GM23248 (cell line): ENCODE measurements at places on chromosomes 6 and 20. TPM values are rescaled to one million over a fixed set of nuclear protein-coding genes. Genes with fewer than 3 reads are reported as not detected.

The C20orf202 gene
- not detected in 2 replicates for total RNA-seq

The SYNCRIP gene
- 77.9 and 99.0 TPM in 2 replicates for total RNA-seq

The PRICKLE4 gene
- 2.1 TPM in 1 of 2 replicates, not detected in the other for total RNA-seq

The MLN gene
- not detected in 2 replicates for total RNA-seq

The CAGE1 gene
- not detected in 2 replicates for total RNA-seq

The TAPBP gene
- total RNA-seq: 62.3 and 68.7 TPM in 2 replicates

The TENT5A gene
- 48.6 and 50.5 TPM in 2 replicates for total RNA-seq

The MUCL3 gene
- not detected in 2 replicates for total RNA-seq

The PRSS35 gene
- total RNA-seq: not detected in 2 replicates

The DUSP15 gene
- total RNA-seq: not detected in 2 replicates

The SLC22A1 gene
- total RNA-seq: not detected in 2 replicates

The SYNDIG1 gene
- 1.1 and 2.6 TPM in 2 replicates for total RNA-seq

The FOXA2 gene
- not detected in 2 replicates for total RNA-seq

DNA sequence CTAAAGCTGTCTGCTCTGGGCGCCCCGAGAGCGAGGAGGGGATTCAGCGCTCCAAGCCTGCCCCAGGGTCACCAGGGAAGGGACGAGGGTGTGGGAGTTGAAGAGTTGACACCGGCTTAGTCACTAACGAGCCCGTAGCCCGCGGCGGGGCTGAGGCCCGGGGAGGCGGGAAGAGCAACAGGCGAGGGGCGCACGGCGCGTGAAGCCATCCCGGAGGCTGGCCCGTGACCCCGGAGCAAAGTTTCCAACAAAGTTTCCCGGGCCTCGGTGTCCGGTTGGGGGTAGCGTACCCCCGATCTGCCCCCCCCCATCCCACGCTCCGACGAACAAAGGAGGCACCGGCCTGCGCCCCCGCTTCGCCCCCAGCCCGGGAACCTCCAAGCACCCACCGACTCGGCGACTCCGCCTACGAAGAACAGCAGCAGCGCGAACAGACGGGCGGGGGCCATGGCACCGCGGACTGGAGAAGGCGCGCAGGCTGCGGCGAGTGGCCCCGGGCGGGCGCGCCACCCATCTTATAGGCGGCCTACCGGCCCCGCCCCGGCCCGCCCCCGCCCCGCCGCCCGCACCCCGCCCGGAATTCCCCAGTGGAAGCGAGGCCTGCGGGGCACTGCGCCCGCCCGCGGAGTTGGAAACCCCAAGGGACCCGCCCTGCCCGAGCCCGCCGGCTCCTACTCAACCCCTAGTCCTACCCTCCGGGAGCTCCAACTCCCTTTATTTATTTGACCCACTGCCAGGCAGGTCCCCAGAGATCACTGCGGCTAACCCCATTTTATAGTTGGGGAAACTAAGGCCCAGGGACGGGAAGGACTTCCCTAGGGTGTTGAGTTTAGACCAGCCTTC lies at the start of gene SDC4:
TSS of gene SDC4 (minus strand) at position 489 of the 843 bp plus-strand sequence. CDS start at position 449, 40 bp downstream.
- peak; percentile 88 for DNase-seq

- DNase-seq: peak; percentile 4
These were observed 132.7 kb upstream of the SLC24A3 start for GRCh38 chr20:19079536-19080299.

- DNase-seq: peak; percentile 95
These were observed 95.6 kb upstream of the SHLD1 start for GRCh38 chr20:5654557-5654956.

DNA sequence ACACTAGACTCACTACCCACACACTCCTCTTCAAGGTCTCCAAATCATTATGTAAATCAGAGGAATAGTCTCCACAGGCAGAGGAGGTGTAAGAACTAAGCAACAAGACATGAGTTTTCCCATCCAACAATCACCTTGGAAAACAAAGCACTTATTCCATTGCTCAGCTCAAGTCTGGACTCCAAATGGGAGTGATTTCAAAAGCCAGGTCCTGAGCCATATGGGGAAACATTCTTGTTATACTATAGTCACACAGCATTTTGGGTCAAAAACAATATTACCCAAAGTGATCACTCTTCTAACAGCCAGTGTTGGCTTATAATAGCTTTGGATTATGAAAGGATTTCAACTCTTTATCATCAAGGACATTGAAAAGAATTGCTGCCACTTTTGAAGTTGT lies 3.6 kb upstream of the PRPH2 start:
- DNase-seq: peak; percentile 57

- no peak for DNase-seq
These were observed 392.5 kb upstream of the SASH1 start for GRCh38 chr6:147949981-147950622.

- peak; percentile 16 for DNase-seq
These were observed 84.1 kb downstream of the DNAAF9 start for GRCh38 chr20:3323398-3323797.

DNA sequence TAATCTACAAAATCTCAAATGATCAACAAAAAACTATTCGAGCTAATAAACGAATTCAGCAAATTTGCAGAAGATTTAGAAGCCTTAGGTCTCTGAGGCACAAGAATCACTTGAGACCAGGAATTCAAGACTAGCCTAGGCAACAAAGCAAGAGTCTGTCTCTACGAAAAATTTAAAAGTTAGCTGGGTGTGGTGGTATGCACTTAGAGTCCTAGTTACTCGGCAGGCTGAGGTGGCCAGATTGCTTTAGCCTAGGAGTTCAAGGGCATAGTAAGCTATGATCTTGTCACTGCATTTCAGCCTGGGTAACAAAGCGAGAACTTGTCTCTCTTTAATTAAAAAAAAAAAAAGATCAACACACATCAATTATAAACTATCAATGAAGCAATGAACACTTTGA lies 34.2 kb downstream of the FAM184A start:
- no peak for DNase-seq

GRCh38 chr20:51700809-51701285 lies 67.3 kb downstream of the ATP9A start:
- peak; percentile 66 for DNase-seq

DNA sequence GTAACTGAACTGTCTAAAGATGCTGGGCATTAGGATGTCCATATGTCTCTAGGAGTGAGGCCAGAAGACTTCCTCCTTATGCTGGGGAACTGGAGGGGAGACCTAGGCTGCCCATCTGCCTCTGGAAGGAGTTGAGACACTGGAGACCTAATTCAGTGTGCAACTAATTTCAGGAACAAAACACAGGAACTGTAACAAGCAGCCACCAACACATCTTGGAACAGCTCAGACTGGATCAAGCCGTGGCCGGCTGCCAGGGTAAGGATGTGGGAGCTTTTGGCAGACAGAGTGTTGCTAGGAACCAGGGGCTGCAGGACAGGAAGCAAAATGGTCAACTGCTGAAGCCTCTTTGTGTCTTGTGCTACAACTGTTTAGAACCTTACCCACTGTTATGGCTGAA lies 16.4 kb upstream of the MAS1 start:
- peak; percentile 12 for DNase-seq

- no peak for DNase-seq
These were observed 29.5 kb downstream of the FASTKD5 start for GRCh38 chr20:3130051-3130600.

GRCh38 chr20:4187147-4187546 lies 171.8 kb upstream of the RNF24 start:
- DNase-seq: no peak

DNA sequence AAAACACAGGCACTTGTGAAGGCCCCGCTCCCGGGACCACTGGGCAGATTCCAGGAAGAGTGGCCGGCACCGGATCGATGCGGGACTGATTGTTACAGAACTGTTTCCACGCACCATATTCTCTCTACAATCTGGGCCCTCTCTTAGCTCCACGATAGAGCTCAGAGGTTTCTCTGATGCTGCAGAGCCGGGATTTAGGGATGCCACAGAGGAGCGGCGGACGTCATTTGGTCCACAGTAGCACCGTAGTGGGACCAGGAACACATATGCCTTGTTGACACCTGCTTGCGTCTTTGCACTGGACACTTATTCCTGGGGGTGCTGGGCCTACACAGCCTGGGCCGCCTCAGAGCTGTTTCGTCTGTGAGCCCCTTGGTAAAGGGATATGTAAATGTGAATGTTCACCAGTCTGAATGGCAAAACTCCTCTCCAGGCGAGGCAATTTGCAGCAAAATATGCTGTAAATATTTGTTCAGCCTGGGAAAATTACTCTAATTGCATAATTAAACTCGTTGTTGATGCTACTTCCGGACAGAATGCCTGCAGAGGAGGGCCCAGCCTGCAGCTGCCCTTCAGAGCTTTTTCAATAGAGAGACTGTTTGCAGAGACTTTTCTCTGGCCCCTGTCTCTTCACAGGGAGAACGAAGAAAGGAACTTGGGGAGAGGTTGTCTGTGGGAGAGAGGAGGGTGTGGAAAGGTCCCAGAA lies 9.4 kb downstream of the PCK1 start:
- no peak for DNase-seq

GRCh38 chr20:2874456-2874855 lies 1.2 kb downstream of the PTPRA start:
- peak; percentile 51 for DNase-seq

DNA sequence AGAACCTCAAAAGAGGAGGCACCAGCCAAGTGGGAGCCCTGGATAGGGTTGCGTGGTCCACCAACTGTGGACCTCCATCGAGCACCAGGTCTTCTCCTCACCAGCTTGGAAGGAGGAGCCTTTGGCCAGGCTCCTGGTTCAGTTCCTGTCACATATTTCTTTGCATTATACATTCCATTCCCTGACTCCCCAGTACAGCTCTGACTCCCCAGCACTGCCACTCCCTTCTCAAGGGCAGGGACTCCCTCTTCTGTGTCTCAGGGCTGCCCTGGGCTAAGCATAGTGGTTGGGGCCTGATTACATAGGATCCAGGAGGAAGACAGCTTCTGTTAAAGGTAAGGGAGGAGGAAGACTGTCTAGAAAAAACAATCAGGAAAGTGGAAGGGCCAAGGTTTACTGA lies 91.1 kb downstream of the MRPL14 start:
- DNase-seq: peak; percentile 57

DNA sequence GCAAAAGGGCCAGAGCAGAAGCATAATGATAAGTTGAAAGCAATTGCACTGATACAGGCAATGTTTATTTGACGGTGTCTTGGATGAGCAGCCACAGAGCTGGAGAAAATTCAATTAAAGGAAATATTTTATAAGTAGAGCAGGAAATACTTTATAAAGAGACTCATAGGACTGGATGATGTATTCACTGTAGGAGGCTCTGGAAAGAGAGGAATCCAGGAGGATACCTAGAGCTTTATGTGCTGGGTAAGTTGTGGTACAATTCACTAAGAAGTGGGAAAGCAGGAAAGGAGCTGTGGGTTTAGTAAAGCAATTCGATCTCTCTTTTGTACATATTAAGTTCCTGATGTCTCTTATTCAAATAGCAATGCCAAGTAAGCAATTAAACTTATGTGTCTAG lies 86.3 kb downstream of the C6orf118 start:
- DNase-seq: peak; percentile 73

- no peak for DNase-seq
These were observed 135.1 kb downstream of the SAMD5 start for GRCh38 chr6:147643341-147644200.

DNA sequence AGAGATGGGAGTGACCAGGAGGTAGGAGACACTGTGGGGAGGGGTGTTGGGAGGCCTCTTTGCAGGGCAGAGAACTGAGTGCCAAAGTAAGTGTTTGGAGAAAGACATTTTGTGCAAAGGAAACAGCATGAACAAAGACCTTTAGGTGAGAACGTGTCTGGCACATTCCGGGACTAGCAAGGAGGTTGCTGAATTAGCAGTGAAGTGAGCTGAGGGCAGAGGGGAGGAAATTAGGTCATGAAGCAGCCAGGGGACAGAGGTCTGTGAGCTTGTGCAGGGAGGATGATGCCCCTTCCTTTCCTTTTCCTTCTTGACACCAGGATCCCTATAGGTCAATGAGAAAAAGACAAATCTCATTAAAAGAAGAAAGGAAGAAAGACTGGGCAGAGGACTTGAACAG lies 21.4 kb upstream of the AHCY start:
- no peak for DNase-seq

GRCh38 chr20:4522310-4522709 lies 199.4 kb upstream of the PRND start:
- no peak for DNase-seq

- no peak for DNase-seq
These were observed 244.5 kb downstream of the CDC5L start for GRCh38 chr6:44631968-44632367.

- DNase-seq: no peak
These were observed 100.8 kb downstream of the OR2B2 start for GRCh38 chr6:27811451-27811772.

DNA sequence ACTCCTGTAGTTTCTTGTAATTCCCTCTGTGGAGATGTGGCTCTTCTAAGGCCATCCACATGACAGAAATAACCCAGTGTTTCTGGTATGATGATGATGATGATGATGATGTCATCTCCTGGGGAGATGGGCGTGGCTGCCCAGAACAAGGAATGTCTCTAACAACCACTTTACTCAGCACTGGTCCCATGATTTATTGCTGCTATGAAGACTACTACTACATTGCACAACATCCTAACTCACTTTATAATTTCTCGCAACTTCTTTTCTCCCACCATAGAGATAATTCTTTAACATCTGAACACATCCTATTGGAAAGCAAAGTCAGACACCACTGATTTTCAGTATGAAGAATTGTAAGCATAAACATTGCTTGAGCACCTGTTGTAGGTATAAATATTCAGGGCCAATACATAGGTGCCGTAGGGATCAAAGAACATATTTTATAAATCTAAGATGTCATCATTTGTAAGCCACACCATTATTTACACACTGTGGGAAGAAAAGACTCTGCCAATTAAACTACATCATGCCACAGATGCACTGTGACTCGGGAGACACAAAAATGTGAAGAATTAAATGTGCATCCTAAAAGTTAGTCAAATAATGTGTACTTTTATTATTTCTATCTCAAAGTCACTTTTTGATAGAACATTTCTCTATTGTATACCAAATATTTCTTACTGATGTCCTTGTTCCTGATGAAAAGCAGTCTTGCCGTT lies 6.4 kb downstream of the TPMT start:
- DNase-seq: peak; percentile 92

GRCh38 chr20:4225745-4226144 lies 210.4 kb upstream of the RNF24 start:
- DNase-seq: peak; percentile 97

DNA sequence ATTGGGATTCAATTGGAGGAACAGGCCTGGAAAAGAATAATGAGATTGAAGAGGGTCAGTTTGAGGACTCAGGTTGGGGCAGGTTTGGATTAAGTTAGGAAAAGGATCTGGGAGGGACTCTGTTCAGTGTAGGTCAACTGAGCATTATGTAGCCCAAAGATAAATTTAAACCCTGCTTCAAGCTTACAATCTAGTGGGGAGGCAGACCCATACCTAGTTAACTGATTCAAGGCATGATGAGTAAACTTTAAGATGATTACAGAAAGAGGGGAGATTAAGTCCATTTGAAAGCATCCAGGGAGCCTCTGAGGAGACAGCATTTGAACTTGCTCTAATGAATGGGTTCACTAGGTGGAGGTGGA lies 11.4 kb upstream of the LTA start:
- no peak for DNase-seq

- DNase-seq: no peak
These were observed 4.8 kb downstream of the PIM1 start for GRCh38 chr6:37174515-37175331.

GRCh38 chr20:36154700-36155628 lies at the start of gene EPB41L1:
EPB41L1 (plus strand) TSS chr20:36154740; CDS start chr20:36173778, 19,038 bp downstream.
- peak; percentile 63 for DNase-seq
